ENCODE measurements at places on chromosomes 4 and X.

GRCh38 chrX:154598656-154599055, 13.7 kb downstream of the CTAG1A start:
- no peak for DNase-seq

DNA sequence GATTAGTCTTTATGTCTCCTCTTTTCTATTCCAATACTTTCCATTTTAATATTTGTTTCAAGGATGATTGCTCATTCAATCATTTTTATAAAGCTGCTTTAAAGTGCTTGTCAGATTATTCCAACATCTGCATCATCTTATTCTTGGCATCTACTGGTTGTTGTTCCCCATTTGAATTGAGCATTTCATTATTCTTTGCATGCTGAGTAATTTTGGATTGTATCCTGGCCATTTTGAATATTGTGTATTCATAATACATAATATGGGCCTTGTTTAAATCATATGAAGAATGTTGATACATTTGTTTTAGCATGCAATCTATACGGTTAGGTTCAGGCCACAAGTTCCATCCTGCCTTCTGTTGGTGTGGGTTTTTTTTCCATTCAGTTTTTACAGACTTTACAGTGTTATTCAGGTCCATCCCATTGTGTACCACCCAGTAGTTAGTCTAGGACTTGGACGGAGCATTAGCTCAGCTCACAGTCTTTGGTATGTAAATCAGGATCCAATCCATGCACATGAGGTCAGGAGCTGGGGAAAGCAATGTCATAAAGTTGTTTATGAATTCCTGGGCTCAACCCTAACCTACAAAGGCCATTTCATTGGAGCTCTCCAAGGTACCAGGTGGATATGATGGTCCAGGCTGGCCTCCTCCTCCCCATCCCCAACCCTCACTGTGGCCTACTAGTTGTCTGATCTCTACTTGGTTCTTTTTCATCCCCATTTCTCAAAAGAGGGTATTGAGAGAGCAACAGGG, 20.3 kb downstream of the RGN start:
- no peak for DNase-seq

- DNase-seq, result no peak
Measured at GRCh38 chr4:121861426-121861825, 8.8 kb downstream of the BBS7 start.

DNA sequence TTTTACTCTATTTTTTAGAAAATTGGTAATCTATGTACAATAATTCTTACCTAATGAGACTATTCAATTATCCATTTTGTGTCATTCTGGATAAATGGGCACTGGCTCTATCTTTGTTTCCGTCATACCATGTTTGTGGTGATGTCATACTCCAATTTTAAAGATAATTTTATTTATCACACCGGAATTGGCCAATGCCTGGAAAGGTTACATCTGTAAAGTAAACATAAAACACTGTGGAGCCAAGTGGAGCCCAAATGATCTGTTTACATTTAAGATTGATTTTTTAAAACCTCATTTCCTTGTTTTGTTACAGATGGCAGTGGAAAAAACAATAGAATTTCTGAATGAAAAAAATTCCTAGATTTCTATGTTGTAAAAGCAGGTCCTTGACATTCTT, 120.2 kb upstream of the GPRIN3 start:
- no peak for DNase-seq

- peak; percentile 35 for DNase-seq
Measured at GRCh38 chr4:5710065-5710960, 688 bp upstream of the EVC start.

- DNase-seq, result no peak
Measured at GRCh38 chr4:105361053-105361452, 112.8 kb downstream of the PPA2 start.

GRCh38 chr4:25234390-25235370, 847 bp downstream of the PI4K2B start:
- peak; percentile 74 for DNase-seq

DNA sequence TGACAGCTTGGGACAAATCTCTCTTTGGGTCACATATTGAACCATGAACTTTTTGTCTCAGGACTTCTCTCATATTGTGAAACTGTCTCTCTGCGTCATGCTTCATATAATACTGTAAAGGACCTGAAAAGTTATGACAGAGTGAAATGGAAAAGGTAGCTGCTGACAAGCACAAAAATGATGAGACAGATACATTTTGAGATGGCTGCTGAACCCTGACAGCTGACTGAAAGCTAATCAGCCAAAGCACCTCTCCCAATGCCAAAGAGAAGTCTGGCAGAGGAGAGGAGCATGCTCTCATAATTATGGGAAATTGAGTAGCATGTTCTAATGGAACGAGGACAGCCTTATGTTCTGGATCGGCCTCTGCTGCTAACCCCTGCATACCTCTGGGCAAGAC, 873.4 kb upstream of the ADGRL3 start:
- no peak for DNase-seq

DNA sequence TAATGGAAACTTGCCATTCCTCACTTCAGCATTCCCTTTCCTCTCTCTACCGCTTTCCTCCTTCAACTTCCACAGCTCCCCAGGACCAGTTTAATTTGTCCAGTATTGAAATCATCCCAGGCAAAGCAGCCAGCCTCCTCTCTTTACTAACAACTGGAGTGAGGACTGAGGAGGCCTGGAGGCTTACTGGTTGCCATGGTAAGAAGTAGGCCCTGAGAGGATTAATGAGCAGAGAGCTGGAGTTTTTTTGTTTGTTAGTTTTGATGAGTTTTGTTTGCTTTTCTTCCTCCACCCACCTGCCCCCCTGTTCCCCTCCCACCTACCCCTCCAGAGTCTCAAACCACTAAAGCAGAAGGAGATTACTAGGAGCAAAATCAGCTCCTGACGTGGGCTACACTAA, 29.5 kb upstream of the PLP1 start:
- DNase-seq, result no peak

GRCh38 chr4:151291485-151291884, 14.5 kb downstream of the PRSS48 start:
- no peak for DNase-seq

DNA sequence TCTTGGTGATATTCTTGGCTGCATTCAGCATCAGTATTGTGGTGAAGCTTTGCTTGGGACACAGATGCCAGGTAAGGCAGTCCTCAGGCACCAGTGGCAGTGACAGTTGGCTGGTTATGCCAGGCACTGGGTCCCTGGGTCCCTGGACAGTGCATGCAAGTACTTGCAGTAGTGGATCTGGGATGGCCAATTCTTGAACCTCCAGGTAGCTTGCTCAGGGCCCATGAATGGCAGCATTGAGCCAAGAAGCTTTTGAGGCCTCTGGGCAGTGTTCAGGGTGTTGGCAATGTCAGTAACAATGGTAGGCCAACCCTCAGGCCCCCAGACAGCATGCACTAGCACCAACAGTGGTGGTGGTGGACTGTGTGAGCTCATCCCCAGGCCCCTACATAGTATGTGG, 106.8 kb upstream of the ANXA10 start:
- DNase-seq, result no peak

- DNase-seq, result no peak
Measured at GRCh38 chrX:70497026-70497425, 52.4 kb downstream of the DLG3 start.

GRCh38 chr4:27917381-27917780, 1056.7 kb downstream of the STIM2 start:
- DNase-seq, result no peak

DNA sequence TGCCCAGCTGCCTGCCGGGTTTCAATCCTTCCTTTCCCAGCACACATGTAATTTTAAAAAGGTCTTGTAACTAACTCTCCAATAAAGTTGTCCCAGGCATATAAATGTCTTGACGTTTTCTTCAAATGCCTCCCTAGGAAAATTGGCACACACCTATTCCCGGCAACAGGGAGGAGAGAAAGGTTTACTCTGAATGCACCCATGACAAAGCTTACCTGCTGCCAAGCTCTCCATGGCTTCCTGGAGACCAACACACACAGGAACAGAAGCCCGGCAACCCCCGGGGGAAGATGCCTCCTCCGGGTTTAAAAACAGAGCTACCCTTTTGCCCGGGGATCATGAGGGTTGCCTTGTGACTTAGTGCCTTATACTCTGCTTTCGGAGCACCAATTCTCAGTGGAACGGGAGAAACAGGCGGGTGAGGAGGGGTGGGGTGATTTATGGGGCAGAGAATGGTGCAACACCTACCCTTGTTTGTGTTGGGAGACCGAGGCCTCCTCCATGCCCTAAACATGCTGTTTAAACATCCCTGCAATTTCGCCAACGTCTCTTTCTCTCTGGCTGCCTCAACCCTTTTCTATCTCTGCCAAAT, 4.8 kb upstream of the GYG2 start:
- no peak for DNase-seq

- no peak for DNase-seq
Measured at GRCh38 chr4:14428125-14428524, 574.2 kb upstream of the CPEB2 start.

DNA sequence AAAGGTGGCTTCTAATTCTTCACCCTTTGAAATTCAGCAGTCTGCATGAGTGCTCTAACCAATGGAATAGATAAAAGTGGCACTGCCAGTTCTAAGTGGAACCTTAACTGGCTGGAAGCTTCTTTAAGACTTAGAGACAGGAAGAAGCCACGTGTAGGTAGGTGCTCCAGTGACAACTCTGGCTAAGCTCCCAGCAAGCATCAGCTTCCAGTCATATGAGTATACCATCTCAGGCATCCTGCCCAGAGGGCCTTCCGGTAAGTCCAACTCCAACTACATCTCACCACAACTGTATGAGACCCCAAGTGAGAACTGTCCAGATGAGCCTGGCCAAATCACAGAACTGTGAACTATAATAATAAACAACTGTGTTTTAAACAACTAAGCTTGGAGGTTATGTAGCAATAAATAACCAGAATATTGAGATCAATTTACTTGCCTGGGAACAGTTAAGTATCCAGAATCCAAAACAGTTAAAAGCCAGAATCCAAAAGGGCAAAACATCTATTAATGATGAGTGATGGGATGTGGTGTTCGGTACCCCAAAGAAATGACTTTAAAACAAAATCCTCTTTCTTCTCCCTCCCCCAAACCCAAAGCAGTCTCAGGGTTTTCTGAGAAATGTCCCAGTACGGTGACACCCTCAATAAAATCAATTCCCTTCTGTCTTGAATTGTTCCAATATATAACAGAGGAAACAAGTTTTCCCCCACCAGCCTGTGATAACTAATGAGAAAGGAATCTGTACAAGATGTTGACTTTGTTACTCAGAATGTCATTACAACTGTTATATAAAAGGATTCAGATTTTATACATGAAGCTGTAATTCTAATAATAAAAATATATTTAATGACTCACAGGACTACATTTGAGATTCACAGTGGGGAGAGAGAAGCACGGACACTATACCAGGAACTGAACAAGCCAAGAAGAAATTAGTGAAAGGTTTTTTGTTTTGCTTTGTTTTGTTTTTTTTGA, 4.2 kb downstream of the TSPAN5 start:
- DNase-seq, result peak; percentile 91

GRCh38 chr4:119783189-119783983, 154.8 kb upstream of the PDE5A start:
- DNase-seq, result no peak

GRCh38 chr4:107658400-107659336, 61.4 kb downstream of the PAPSS1 start:
- no peak for DNase-seq

DNA sequence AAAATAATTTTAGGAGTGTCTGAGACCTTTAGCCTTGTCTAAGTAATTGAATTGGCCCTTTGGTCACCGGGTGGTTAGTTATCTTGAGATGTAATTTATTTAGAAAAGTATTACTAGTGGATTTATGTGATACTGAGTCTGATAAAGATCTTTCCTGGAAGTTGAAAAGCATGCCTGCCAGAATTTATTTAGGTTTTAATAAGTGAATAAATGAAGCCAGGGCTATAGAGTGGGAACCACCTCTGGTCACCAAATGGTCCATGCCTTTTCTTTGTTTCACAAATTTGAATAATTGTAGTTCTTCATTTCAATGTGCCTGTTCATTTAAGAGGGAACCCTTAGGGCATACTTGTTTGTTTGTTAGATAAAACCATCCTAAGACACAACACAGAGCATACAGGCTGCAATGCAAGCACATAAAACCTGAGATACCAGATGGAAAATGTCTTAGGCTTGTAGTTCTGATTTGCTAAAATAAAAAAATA, 627.8 kb downstream of the ADGRL3 start:
- DNase-seq, result no peak

- DNase-seq, result no peak
Measured at GRCh38 chr4:108833046-108833445, 70.2 kb upstream of the ETNPPL start.

- DNase-seq, result no peak
Measured at GRCh38 chr4:80092847-80093246, 19.8 kb upstream of the ANTXR2 start.

DNA sequence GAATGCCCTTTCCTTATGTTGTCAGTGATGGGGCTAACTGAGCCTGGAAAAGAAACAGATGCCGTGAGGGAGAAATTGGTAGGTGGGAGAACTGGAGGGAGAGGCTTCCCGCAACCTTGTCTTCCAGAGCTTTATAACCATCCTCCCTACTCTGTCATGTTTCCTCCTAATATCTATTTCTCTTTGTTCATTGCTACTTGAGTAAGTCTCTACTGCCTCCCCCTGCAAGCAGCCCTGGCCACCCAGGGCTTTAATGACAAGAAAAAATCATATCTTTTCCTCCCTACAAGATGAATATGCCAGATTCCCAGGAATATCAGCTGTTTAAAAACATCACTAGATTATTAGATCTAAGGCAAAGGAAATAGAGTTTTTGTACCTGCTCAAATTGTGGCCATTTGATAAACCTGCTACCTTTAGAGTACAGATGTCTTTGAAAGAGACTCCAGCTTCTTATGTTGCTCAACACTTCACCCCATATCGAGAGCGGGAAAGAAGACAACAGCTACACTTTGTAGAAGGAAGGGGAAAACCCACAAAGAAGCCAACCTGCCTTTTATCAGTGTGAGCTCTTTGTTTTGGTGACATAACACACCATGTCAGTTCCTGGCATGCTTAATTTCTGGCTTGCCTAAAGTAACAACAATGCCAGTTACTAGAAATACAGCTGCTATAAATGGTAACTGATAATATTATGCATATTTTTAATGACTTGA, 186.6 kb upstream of the LEF1 start:
- no peak for DNase-seq

- no peak for DNase-seq
Measured at GRCh38 chrX:109843963-109844751, 111.1 kb upstream of the ACSL4 start.

DNA sequence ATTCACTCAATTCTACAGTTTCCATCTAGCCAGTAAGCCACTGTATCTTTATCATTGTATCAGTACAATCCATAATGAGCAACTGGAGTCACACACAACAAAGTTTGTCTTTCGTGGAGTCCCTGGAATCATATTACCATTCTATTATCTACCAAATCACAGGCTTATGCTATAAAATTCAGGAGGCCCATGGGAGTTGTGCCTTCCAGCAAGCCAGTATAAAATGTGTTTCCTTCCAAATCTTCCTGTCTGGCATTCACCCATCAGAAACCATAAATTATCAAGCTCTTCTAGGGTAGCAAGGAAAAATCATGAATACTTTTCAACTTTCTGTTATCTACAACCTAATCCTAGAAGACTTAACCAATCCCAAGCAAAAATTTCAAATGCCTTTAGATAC, 1383.3 kb upstream of the PCDH7 start:
- no peak for DNase-seq

DNA sequence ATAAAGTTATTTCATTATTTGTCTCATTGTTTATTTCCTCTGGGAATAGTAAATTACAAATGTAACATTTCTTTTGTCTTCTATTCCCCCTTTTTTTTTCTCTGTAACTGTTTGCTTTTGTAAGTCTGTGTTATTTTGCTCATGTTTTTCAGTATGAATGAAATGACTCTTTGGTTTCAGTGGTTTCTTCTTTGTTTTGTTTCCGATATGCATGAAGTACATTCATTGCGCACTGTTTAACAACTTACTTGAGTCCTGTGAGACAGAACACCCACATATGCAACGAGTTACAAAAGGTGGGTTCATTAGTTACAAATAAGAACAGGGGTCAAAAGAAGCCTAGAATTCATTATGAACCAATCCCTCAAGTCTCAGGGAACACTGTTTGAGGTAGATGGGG, 175.0 kb upstream of the UGT8 start:
- no peak for DNase-seq

All from fibroblast of the conjunctiva (primary cell).